Activated CD8-positive, alpha-beta memory T cell treated with anti-CD3 and anti-CD28 coated beads for 48 hours (primary cell): ENCODE measurements at places on chromosomes 11 and 22.

- no peak for DNase-seq
Observed at GRCh38 chr11:36131721-36132397, 157.4 kb downstream of the COMMD9 start.

DNA sequence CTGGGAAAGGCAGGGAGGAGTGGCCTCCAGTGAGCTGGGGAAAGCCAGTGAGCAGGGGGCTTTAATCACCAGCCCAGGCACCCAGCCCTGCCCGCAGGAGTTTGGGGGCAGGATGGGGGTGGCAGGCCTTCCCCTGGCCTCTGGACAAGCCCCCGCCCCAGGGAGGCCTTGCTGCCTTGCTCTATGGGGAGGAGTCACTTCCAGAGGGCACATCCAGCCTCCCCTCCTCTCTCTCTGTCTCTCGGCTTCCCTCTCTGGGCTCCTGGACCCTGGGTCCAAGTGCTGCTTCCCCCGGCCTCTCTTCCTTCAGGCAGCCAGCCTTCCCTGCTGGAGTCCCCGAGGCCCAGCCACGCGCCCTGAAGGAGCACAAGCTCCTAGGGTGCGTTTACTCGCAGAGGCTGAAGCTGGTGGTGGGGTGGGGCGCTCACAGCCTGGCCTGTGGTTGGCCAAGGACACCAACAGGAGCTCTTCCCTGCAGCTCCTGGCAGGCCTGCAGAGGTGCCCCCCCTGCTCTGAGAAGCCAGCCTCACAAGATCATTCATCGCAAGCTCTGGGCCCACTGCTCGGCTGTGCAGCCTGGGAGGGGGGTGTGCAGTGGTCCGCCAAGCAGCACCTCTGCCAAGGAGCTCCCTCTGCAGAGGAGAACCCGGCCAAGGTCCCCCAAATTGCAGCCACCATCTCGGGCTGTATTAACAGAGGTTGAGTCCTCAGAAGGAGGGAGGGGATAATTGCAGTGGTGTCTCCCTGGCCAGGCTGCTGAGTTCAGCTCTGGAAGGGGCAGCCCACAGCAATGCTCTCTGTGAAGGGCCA, 25.4 kb downstream of the OSBPL5 start:
- DNase-seq = no peak

GRCh38 chr11:109775686-109776085, 317.5 kb upstream of the ZC3H12C start:
- DNase-seq = no peak

DNA sequence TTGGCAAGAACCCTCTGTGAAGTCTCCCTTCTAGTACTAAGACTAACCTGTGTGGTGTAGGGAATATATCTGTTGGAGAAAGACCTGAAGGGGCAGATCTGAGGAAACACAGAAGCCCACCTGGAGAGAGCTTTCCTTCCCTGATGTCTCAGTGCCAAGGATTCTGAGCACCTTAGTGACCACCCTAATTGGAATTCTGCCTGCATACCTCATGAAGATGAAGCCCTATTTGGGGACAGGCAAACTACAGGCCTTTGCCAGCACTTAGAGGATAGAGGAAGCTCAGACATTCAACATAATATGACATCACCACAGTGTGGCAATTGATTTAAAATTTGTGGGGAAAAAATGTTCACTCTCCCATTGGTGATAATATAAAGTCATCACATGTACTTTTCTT, 766.2 kb upstream of the KIRREL3 start:
- DNase-seq = no peak

GRCh38 chr11:11577932-11578911, 43.6 kb downstream of the GALNT18 start:
- no peak for DNase-seq

DNA sequence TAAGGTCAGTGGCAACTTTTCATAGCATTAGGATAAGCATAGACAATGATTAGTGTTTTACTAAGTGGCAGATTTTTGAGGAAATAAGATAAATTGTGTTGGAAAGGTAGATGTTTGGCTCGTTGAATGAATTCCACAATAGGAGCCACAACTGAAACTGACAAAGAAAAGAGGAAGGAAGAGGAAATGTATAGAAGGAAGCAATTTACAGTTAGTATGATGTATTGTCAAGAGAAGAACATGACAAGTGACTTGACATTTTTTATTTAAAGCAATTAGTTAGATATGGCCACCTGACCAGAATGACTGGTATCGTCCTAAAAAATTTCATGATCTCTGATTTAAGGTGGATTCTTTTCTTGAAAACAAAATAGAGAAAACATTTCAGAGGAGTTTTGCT, 3.1 kb upstream of the RAG2 start:
- no peak for DNase-seq

GRCh38 chr22:35064664-35065063, 1.3 kb upstream of the ISX start:
- DNase-seq = no peak

- no peak for DNase-seq
Observed at GRCh38 chr11:102467080-102467708, 14.6 kb upstream of the TMEM123 start.

DNA sequence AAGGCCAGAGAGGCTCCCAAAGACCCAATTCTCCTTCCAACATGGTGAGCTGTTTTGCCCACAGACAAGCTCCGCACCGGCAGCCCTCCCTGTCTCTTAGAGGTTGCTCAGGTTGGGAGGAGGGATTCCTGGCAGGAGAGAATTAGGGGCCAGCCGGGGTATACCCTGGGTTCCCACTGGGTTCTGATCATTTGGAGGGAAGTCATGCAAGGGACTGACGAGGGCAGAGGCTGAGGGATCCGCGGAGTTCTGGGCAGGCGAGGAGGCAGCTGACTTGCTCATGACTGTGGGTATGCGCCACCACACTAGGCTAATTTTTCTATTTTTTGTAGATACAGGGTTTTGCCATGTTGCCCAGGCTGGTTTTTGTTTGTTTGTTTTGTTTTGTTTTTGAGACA, 4.6 kb downstream of the ST3GAL4 start:
- no peak for DNase-seq

GRCh38 chr11:70233511-70233934, 30.4 kb downstream of the FADD start:
- DNase-seq = no peak

- no peak for DNase-seq
Observed at GRCh38 chr11:108062336-108062735, 53.6 kb downstream of the CUL5 start.

DNA sequence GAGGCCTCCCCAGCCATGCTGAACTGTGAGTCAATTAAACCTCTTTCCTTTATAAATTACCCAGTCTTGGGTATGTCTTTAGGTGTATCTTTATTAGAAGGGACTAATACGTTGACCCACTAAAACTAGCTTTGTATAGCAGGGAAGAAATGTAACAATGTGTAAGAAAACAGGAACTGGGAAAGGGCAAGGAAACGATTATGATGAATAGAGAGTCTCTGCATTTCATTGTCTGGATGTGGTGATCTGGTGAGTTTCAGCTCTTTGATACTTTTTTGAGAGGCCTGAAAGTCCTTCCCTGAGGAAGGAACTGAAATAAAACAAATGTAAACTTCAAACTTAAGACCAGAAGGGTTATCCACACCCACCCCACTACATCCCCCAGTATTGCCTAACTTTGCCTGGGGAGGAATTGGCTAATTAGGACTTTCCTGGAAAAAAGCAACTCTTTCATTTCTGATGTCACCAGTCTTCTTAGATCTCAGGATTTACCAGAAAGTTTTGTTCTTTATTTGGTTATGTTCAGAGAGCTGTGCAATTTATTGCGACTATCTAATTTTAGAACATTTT, 119.0 kb downstream of the LDLRAD3 start:
- no peak for DNase-seq

GRCh38 chr11:132925825-132926469, 606.4 kb downstream of the OPCML start:
- no peak for DNase-seq
